ENCODE measurements at places on chromosomes 6 and 20.

DNA sequence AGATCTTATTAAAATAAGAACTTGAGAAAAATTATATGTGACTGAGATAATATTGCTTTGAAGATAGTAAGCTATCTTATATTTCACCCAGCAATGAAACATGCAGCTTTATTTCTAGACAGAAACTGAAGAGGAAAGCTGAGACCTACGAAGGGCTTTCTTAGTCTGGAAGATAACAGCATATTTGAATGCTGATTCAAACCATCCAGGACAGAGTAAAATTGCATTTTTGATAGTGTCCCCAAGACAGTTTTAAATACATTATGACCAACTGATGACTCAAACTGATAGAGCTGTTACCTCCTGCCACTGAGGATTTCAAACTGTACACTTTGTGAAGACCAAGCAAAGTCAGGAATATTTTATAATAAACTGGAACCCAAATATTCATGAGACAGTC is 409.6 kb downstream of the GRIK2 start:
- DNase-seq = no peak

- DNase-seq = no peak
These were observed 85.4 kb upstream of the GPR6 start for GRCh38 chr6:109892451-109893435.

GRCh38 chr6:14316651-14317386 is 199.2 kb downstream of the CD83 start:
- no peak for DNase-seq

DNA sequence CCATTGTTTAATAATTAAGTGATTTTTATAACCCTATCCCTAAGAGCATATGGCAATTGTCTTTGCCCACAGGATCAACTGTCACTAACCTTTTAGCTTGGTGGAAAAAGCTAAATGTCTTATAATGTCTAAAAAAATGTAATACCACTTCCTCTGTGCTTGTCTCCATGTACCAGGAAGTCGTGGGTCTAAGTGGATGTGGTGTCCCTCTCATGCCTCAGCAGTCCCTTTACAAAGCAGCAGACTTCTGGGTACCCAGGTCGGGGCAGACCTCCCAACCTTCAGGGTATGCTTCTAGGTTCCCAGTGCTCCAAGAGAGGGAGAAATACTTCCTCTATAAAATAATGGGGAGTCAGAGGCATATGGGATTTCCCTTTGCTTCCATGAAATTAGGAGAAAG is 74.7 kb downstream of the ZHX3 start:
- no peak for DNase-seq

- DNase-seq = no peak
These were observed 712.9 kb upstream of the MAP3K7 start for GRCh38 chr6:91299544-91300491.

DNA sequence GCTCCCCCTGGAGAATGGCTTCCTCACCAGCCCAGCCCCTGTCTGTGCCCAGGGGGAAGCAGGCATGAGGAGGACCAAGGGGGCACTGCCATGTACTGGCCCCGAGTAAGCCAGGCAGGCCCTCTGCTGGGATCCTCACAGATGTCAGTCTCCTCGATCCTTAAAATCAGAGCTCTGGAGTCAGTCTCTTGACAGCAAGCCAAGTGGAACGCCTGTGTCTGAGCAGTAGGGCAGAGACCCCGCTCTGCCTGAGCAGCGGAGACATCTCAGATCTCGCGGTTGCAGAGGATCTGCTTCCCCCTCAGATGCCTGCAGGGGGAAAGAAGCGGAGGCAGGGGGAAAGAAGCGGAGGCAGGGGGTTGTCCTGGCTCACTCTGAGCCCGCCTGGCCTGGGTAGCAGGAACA is 92.6 kb downstream of the SNX5 start:
- no peak for DNase-seq

DNA sequence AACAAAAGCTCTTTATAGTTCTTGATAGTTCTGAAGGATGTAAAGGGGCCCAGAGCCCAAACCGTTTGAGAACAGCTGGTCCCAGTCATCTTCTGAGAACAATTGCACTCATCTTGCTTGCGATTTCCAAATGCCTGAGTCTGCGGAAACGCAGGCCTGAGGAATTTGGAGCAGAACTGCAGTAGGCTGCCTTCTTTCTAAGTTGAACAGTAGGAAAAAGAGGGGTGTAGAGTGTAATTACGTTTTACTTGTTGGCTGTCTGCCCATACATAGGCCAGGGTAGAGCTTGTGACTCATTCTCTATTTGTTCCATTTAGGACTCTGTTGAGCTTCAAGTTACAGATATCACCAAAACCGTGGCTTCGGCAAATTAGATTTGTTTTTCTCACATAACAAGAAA is 42.0 kb upstream of the KIF16B start:
- no peak for DNase-seq

DNA sequence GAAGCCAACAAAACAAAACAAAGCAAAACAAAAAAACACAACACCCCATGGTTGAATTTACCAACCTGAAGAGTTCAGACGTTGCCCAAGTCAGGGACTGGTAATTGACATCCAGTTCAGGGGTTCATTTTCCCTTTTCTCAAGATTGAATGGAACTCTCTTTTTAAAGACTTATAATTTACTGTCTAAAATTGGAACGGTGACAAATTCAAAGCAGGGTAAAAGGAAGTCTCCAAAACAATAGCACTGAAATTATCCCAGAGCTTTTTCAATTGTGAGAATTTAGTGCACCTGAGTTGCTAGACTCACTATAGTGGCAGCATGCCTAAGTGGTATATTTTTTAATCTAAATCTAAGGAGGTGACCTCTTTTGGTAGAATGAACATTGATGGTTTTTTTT is 90.9 kb upstream of the PREP start:
- DNase-seq = no peak

GRCh38 chr6:40509086-40509485 is 78.1 kb downstream of the LRFN2 start:
- DNase-seq = no peak

DNA sequence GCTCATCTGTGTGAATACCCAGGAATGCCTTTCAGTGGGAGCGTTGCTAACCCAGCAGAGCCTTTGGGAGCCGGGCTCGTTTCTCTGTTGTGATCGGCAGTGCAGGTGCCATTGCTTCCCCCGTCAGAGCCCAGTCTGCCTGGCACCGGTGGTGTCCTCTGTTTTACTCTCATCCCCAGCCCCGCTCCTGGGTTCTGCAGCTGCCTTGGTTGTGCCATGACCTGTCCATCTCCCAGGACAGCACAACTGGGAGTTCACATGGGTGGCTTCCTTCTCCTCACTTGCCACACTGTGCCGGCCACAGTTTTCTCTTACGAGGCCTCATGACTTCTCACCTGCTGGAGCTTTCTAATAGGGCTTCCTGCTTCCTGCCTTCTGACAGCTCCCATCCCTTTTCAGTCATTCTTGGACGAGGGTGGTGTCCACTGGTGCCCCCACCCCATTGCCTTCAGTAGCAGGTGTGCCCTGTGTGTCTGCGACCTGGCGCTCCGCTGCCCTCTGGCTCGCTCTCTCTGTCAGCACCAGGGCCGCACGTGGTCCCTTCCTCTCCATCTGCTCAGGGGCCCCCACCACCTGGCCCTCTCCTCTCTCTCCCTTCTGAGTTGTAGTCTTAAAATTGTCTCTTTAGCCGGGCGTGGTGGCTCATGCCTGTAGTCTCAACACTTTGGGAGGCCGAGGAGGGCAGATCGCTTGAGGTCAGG is 110.9 kb downstream of the RPP40 start:
- no peak for DNase-seq

DNA sequence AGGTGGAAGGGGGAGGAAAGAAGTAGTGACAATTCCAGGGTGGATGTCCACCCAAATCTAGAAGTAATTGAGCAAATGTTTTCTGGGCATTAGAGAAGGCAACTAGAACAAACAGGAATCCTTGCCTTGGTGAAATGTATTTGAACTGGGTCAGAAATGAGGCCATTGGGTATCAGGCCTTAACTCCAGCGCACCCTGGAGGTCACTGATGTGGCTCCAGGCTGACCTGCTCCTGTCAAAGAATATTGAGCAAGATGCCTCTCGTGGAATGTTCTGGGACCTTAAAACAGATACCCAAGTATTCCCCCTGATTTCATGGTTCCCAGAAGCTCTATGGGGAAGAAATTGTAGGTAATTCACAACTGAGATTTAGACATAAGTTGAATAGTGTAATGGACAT is 6.9 kb downstream of the HLA-DPB1 start:
- DNase-seq = no peak

All from substantia nigra (tissue), 51 donors.